Fibroblast of skin of back (primary cell): ENCODE measurements at places on chromosomes 1 and 21.

DNA sequence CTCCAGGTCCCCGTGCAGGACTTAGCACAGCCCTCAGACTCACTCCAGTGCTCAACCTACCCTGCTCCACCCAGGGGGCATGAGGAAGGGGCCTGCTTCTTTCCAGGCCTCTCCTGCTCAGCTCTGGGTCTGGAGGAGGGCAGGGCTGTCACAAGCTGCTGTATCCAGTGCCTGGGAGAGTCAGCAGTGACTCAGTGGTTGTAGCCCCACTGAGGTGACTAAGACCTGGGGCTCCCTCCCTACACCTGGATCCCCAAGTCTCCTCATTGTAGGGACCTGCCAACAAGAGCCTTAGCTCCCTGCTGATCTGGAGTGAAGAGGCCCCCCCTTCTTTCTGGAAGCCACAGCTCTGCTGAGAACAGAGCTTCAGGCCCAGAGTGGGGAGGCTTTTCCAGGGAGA, 36.1 kb upstream of the FAM131C start:
- DNase-seq: no peak

DNA sequence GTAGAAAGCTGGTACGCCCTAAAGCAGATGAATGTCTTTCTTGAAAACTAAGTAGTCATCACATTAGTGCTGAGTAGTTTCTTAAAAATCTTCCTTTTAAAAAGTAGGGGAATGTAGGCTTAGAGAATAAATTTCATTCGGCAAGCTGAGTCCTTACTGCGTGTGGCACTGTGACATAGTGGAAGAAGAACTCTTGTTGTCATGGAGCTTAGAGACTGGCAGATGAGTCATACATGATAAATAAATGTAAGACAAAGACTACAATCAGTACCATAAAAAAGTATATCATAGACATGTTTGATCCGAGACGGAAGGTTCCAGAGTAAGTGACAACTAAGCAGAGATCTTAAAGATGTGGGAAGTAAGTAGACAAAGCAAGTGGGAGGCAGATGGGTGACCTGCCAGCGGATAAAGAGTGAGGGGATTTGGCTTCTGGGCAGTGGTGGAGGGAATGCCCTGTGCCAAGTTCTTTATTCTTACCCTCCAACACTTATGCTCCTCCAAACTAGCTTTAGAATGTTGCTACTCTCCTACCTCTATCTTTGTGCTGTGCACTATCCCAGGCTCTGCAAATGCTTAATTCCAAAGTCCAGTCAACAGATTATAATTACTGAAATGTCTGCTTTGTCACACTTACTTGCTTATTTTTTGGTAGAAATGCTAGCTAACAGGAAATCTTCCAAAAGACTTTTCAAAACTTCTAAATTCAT, 608.5 kb upstream of the USP24 start:
- peak; percentile 85 for DNase-seq

DNA sequence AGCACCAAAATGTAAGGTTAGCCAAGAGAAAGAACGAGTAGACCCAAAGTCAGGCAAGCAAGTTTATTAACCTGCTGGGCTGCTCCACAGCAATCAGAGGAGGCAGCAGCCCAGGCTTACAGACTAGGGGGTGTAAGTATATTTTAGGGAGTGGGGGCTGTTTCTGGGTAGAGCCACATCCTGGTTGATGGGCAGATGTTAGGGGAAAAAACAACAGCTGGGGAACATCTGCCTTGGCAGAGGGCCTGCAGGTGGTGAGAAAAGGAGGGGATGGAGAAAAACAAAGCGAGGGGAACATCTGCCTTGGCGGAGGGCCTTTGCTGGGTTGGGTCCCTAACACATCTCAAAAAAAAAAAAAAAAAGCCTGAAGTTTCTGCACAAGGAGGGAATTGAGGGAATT, 9.7 kb upstream of the ZBTB48 start:
- DNase-seq: no peak

DNA sequence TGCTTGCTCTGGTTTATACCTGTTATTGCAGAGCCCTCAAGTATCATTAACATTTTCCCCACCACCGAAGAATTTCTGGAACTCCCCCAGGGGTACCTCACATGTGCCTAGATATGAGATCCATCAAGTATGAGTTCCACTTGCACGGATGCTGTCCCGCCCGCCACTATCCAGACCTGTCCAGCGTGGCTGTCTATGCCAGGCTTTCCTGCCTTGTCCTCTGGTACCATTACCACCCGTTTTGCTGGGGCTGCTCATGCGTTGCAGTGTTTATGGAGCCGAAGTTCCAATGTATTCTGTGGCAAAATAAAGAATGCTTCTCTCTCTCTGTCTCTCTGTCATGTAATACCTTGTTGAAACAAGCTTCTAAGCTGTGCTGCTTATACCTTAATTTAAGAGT, 543.5 kb upstream of the PTBP2 start:
- no peak for DNase-seq

- DNase-seq: no peak
These were observed 4.6 kb upstream of the PRKCZ start for GRCh38 chr1:2045468-2046173.

DNA sequence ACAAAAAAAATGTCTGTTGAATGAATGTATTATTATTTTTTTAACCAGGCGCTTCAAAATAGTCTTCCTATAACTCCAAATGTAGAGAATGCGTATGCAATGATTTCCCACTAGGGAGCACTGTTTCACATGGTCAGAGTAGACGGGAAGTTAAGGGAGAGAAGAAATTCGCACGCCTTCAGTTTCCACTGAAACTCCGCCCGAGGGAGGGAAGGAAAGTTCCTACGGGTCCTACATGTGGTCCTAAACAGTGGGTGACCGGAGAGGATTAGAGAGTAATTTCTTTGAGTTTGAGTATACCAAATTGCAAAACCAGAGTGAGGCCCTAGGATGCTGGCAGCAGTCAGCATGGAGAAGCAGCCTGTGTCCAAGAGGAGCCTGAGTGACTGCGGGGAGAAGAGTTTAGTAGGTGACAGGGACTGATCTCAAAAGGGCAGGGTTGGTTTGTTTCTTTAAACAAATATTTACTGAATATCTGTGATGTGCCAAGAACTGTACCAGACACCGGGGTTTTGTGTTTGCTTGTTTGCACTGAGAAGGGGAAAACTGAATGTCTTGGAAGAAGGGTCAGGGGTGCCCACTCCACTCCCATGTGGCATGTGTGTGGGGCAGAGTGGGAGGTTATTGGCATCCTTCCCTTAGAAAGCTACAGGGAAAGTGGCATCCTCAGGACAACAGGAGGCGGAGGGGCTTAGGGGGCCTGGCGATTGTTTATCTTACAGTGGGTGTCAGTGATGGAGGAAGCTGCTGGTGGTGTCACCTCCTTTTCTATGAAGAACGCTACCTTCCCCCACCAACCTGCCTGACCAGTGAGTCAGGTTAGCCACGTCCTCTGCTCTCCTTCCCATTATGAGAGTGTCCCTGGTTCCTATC, 22.8 kb downstream of the RNU5D-1 start:
- peak; percentile 67 for DNase-seq

DNA sequence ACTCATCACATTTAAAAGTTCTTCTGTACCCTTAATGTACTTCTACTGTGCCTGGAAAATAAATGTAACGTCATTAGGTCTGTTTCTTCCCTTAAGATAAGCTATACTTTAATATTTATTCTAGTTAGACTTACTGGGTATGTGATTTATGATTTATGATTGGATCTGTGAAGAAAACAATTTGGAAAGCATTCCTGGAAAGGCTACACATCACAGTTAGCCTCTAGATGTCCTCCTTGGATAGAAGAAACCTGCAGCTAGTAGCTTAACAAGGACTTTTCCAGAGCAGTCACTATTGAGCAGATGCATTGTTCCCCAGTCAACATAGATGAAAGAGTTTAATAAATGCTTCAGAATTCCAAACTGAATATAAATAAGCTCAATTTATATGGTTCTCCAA, 22.2 kb upstream of the ABL2 start:
- peak; percentile 28 for DNase-seq

DNA sequence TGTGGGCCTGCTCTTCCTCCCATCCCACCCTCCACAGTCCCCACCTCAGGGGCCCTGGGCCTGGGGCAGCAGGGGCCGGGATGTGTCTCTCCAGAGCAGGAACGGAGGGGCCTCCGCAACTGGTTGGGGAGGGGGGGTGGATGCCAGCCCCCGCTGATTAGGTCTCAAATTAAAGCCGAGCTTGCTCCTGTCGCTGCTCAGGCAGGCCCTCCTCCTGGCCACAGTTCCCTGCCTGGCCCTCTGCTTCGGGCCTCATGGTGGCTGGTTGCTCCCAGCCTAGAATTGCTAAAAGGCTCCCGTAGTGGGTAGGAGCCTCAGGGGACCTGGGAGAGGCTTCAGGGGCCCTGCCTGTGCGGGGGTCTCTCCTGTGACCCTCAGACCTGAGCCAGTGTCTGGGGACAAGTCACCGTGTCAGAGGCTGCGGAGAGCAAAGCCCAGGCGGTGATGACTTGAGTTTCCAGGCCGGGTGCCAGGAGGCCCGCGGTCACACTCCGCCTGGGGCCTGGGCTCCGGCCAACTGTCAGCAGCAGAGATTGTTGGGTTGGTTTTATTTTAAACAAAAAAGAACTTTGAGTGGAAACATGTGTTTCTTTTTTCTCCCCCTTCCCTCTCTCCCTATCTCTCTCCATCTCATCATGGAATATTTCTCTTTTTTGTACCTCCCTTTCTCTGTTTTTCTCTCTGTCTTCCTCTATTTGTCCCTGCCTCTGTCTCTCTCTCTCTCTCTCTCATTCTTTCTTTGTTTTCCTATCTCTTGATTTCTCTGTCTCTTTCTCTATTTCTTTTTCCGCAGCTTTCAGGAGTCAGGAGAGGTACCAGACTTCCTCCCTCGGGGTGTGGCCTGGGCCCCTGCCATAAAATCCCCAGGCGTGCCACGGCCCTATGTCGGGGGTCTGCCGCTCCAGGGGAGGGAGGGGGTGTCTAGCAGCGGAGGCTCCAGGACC, 20.0 kb upstream of the EPHA2 start:
- peak; percentile 93 for DNase-seq

GRCh38 chr1:162028726-162029125, 5.1 kb upstream of the OLFML2B start:
- no peak for DNase-seq

DNA sequence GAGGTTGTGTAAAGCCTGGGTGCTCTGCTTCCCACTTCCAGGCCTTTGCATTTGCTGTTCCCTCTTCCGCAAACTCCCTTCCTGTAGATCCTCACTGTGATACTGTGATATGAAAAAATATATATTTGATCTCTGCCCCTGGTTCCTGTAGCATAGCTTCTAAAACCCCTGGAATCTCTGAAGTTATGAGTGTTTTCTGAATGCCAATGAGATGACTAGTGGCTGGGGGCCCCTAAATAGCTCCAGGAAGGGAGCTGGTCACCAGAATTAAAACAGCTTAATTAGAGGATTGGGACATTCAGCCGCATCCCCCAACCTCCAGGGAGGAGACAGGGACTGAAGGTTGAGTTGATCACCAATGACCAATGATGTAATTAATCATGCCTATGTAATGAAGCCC, 21.9 kb downstream of the DUSP10 start:
- peak; percentile 73 for DNase-seq

DNA sequence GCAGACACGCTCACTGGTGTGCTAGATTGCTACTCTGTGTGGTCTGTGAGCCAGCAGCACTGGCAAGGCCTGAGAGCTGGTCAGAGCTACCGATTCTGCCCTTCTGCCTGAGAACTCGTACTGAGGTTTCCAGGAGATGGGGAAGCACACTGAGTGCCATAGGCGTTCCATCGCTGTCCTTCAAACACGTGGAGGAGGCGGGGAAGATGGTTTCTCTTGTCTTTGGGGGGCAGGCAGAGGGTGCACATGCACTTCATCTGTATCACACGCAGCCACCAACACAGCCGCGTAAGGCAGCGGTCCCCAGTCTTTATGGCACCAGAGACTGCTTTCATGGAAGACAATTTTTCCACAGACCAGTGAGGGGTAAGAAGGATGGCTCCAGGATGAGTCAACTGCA, 23.8 kb upstream of the MX1 start:
- no peak for DNase-seq

DNA sequence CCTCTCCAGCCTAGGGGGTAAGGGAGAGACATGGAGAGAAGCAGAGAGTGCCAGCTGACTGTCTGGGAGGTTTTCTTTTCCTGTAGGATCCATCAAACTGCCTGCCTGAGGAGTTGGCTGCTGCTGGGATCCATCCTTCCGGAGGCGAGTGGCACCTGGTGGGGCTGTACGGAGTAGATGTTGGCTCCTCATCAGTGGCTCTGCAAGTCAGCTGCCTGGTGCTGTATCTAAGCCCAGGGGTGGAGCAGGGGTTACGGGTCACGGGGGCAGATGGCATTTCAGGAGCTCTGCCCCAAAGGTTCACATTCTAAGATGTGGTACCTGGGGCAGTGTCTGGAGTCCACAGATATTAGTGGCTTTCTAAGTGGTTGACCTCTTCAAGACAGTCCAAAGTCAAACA, 128.0 kb downstream of the ACTL8 start:
- no peak for DNase-seq

DNA sequence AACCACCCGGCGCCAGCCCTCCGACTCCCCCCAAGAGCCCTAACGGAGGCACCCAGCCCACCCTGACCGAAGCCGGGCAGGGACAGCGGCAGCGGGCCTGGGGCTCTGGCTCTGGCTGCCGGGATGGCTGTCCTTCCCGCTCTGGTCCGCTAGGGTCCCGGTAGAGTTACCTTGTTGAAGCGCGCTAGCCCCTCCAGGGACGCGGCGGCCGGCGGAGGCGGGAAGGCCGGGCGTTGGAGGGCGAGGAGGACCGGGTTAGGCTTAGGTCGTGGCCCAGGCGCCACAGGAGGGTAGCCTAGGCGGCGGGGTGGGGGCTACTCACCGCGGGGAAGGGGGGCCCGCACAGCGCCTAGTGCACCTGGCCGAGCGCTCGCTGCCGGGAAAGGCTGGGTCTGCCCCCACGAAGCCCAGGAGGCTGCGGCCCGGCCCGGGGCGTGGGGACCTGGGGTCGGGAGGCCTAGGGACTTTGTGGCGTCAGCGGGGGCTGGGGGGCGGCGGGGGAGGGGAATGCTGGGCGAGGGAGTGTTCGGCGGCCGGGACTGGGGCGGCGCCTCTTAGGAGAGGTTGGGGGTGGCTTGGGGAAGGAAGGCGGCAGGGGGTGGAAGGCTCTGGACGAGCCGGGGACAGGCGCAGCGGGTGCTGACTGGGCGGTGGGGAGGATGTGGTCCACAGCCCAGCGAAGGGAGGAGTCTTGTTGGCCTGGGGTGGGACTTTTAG, at the start of gene TRIM17:
Gene TRIM17 (minus strand): TSS at position 645 of the 717 bp plus-strand sequence. CDS start 1,789 bp downstream, outside the sequence.
- peak; percentile 34 for DNase-seq

DNA sequence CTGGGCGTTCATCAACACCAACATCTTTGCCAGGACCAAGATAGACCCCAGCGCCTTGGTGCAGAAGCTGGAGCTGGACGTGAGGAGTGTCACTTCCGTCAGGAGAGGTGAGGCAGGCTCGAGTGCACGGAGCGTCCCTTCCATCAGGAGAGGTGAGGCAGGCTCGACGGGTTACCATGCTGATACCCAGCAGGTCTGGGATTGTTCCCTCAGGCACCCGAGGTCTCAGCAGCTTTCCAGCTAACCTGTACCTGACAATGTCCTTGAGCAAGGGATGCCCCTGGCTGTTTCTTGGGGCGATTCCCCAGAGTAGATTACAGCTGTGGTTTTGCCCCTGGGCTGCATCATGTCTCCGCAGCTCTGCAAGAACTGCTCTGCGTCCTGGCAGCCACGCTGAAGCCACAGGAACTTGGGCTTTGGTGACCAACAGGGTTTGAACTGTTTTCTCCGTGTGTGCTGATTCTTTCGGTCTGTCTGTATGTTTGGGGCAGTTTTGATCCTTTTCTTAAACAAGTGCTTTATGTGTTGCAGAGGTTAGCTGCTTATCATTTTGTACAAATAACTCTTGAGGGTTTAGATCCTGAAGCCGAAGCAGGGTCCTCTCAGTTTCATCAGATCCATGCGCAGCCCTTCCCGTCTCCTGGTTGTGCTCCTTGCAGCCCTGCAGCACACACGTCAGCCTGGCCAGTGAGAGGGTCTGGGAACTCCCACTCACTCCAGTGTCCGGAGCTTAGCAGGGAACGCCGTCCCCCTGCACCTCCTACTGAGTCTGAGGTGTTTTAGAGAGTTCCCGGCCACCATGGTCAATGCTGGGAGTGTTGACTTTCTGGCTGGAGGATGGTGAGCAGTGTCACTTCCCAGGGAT, 4.1 kb downstream of the SLX9 start:
- no peak for DNase-seq
